ENCODE measurements at places on chromosomes 5 and 9.

GRCh38 chr5:136242611-136243010 lies 49.6 kb upstream of the SMIM32 start:
- no peak for DNase-seq

DNA sequence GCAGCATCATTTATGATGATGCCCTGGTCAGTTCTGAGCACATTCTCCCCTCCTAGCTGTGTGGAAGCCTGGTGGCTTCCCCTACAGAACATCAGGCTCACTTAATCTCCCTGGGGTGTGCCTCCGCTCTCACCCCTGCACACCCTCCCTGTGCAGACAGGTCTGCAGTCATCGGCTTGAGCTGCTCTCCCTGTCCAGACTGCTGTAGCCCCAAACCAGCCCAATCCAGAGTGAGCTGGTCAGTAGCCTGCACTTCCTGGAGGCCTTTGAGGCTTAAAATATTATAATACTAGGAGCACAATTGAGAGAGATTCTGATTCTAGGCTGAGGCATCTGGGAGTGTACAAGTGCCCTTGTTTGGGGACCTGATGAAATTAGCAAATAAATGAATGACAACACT lies 60.2 kb downstream of the PPARGC1B start:
- no peak for DNase-seq

DNA sequence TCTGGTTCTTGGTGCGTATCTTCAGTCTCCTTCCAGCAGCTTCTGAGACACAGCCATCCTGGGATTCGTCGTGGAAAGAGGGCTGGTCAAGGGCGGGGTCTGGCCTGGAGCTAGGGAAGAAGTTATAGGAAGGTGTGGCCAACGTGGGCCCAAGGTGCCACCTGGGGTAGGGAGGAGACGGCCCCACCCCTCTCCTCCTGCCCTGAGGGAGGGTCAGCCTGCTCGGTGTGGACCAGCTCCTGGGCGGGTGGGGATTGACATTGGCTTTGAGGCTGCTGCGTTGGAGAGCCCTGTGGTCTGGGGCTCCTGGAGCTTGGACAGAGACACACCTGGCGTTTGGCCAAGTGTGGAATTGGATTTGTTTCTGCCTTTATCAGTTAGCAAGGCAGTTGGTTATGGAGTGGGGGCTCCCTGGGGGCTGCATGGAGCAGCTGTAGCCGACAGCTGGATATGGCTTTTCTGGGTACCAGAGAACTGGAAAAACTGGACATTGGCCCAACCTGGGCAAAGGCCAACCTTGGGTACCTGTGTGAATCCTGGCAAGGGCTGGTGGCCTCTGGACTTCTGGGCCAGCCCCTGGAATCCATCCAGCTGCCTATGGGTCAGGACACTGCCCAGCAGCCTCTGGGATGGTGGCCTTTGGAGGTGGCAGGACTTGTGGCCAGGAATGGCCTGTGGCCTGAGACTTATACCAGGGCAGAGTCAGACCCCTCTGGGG lies 75.7 kb upstream of the PPP1R26 start:
- DNase-seq: no peak

DNA sequence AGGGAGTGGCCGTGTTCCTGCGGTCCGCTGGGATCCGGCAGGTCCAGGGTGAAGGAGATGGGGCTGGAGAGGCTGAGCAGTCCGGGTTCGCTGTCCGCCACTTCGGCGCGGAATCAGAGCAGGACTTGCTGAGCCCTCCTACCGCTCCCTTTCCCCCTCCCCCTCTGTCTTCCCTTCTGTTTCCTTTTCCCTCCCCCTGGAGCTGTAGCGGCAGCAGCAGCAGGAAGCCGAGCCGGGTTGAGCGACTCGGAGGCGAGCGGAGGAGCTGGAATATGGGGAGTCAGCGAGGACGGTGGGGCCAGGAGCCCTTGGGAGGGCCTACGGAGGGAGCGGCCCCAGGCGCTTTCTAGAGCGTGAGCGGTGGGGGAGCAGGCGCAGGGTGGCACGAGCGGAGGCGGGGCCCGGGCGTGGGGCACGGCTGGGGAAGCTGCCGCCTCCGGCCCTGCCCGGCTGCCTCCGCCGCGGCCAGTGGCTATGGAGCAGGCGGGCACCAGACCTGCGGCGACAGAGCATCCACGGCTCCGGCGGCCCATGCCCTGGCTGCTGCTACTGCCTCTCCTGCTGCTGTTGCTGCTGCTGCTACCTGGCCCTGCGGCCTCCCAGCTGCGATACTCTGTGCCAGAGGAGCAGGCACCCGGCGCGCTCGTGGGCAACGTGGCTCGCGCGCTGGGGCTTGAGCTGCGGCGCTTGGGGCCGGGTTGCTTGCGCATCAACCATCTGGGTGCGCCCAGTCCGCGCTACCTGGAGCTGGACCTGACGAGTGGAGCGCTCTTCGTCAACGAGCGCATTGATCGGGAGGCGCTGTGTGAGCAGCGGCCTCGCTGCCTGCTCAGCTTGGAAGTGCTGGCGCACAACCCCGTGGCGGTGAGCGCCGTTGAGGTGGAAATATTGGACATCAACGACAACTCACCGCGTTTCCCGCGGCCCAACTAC lies at the start of gene PCDHAC2:
PCDHAC2 (plus strand) TSS at position 184 of the 933 bp plus-strand sequence; CDS start at position 475, 291 bp downstream.
- no peak for DNase-seq
